ENCODE measurements at places on chromosomes 1 and 21.

DNA sequence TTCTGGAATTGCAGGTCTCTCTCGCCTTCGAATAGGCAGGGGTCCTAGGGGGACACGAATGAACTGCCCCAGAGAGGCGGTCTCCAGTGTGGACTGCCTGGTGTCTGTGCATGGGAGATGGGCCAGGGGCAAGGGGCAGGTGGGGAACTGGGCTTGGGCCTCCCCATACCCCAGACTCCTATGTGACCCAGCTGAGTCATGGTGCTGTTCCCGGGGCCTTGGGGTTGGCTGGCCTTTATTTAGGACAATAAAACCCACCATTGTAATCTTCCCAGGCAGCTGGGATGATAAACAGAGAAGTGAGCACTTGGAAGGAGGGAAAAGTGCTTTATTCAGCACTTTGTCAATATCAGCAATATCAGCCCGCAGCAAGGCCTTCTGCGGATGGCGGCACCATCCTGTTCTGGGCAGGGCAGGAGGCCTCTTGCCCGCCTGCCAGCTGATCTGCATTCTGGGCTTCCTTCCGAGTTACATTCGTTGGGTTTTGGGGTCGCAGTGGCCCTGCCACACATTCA, 209.0 kb upstream of the TMEM51 start:
- DNase-seq: no peak

GRCh38 chr1:86594284-86594770, 47.4 kb downstream of the CLCA4 start:
- DNase-seq: no peak

GRCh38 chr1:195939844-195940243, 668.4 kb downstream of the KCNT2 start:
- no peak for DNase-seq

GRCh38 chr1:1171161-1171545, 2.5 kb upstream of the TTLL10 start:
- DNase-seq: no peak

GRCh38 chr1:38826886-38827285, 32.7 kb downstream of the RRAGC start:
- DNase-seq: no peak

DNA sequence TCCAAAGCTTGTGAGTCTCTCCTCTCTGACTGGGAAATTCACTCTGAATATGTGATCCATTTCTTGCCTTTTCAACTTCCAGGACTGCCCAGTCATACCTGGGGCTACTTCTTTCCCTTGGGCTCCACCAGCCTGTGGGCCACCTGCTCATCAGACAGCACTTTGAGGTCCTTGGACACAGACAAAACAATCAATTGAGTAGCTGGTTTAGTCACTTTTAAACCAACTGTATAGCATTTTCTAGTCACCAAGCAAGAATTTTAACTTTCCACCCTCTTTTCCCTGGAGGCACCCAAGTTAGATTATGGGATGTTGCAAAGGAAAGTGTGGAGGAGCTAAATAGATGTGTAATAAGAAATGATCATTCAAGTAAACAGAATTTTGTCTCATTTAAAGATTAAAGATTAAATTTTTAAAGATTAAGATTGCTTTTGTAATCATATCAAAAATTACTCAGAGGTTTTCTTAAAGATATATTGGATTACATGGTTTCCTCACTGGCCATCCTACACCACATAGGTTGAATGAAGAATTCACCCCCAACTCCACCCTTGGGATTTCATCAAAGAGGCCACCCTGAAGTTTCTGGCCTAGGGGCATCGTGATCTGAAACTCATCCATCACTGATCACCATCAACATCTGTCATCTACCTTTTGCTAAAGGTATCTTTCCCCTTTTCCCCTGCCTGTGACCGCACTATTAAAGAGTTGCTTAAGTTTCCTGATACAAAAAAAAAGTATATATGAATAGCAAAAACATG, 219.2 kb upstream of the NR5A2 start:
- no peak for DNase-seq

- DNase-seq: no peak
Observed at GRCh38 chr1:107824946-107825345, 140.0 kb downstream of the VAV3 start.

DNA sequence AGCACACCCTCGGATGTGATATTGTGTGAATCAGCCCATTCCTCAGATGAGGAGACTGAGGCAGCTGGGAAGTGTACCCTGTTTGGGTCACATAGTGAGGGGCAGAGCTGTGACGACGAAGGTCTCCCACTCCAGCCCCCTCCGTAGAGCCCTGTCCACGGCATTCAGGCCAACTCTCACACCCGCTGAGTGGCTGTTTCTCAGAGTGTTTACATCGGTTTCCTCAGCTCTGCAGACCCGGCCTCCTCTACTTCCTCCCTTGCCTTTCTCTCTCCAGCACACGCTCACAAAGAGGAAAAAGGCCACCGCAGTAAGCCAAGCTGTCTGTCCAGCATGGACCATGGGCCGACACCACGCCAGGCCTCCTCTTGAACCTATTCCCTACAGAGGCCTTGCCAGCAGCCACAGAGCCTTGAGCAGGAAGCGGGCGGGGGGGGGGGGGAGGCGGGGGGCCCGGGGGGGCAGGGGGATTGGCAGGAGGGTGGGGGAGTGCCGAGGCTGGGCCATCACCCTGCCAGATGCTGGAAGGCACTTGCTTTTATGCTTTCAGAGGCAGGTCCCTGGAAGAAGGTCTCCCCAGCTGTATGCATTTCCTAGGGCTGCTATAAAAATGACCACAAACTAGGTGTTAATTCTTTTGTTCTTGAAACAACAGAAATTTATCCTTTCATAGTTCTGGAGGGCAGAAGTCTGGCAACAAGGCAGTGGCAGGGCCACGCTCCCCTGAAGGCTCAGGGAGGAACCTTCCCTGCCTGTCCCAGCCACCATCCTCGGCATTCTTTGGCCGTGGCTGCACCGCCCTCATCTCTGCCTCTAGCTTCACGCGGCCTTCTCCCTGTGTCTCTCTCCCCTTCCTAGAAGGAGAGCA, 178.4 kb downstream of the PSMG1 start:
- no peak for DNase-seq

DNA sequence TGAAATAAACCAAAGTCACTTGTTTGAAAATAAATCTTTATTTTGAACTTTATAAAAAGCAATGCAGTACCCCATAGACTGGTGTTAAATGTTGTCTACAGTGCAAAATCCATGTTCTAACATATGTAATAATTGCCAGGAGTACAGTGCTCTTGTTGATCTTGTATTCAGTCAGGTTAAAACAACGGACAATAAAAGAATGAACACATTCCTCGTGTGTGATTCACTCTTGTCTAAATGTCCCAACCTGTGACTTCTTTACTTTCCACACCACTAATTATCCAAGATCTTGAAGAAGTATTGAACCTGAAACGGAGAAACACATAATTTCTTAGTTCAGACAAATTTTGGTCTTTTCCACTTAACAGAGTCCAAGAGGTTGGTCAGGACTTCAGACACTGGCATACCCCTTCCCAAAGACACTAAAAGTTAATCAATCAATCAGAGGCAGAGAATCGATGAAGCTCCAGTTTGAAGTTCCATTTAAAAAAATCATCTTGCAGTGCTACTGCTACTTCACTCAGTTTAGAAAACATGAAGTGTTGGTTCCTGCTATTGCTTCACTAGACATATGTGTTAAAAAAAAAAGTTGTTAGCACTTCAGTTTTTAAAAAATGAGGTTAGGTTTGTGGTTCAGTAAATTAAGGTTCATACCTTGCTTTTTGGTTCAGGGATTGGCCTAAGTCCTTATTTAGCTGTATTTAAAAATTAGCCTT, 26.2 kb downstream of the ATP1B1 start:
- DNase-seq: no peak

GRCh38 chr1:235304549-235305451, 23.2 kb downstream of the ARID4B start:
- no peak for DNase-seq

DNA sequence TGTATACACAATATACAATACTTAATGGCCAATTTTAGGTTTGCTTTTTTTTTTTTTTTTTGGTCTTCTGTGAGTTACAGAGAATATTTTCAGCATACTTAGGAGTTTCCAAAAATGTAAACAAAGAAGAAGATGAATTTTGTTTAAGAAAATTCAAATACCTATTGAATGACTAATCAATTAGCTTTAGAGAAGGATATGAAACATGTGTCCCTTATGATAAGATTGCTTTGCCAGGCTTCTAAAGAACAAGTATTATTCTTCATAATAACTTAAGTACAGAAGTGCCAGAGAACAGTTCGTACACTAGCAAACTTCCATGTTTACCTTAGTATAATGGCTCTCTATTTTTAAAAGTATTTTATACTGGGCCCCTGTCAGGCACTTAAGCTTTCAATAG, 1191.0 kb upstream of the NCAM2 start:
- DNase-seq: no peak

DNA sequence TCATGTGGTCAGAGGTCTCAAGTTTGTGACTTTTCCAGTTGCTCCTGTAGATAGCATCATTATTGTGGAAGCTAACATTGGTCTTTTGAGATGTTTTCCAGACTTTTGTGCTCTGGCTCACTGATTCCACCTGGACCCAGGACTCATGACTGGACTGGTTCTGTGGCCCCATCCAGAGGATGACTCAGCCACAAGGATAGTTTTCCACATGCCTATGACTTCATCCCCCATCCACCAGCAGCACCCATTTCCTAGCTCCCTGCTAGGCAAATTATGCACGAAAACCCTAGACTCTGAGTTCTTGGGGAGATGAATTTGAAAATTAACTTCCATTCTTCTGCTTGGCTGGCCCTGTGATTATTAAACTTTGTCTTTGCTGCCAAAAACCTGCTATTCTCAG, 949.3 kb downstream of the MRPL39 start:
- no peak for DNase-seq

DNA sequence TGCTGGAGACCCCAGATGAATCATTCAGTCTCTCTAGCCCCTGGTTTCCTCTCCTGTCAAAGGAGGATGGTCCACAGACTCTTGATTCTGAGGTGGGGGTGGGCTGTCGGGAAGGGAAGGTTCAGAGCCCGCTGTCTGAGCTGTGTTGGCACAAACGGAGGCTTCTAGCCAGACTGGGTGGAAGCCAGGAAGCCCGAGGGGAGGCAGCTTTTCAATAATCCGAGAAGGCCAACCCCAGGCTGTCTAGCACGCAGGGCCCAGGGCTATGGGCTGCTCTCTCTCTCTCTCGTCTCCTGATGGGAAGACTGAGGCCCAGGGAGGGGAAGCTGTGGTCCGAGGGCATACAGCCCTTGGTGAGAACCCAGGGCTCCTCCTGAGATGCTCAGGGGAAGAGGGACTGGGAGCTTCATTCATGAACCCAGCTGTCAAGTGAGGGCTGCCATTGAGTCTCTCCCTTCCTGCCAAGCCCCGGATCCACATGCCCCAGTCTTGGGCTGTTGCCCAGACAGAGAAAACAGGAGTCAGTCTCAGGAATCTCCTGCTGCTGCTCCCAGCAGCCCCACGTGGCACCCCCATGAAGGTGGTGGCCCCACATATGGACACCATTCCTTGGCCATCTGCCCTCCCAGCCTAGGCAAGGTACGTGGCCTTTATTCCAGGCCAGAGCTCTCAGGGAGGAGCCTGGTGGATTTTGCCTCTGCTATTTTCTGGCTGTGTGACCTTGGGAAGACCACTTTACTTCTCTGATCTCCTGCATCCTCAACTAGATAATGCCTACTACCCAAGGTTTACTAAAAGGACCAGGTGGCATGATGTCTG, 44.4 kb downstream of the RAP1GAP start:
- no peak for DNase-seq

GRCh38 chr1:214039394-214040018, 51.7 kb downstream of the PROX1 start:
- DNase-seq: no peak

DNA sequence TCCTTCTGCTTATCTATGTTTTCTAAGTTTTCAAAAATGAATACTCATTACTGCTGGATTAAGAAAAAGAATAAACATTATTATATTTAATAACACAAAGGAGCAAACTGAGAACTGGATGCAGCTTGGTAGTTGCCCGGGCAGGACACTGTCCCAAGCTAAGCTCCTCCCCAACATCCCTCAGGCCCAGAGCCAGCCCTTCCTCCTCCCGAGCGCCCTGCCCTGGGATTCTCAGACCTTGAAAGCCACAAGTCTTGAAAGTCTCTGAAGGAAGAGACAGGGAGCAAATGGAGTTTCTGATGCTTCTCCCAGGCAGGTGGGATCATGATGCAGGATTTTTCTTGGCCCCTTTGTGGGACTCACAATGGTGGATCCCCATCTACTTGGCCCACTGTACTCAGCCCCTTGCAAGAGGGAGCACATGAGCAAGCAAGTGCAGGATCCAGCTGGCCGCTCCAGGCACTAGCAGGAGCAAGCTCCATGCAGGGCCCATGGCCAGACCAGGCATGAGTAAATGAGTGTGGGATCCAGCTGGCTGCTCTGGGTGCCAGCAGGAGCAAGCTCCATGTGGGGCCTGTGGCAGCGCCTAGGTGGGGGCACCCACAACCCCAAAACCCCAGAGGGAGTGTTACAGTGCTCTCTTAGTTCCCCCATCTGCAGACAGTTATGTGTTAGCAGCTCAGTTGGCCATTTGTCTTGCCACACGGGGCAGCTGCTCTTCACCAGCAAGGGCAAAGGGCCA, 32.1 kb upstream of the RAB4A start:
- no peak for DNase-seq

- no peak for DNase-seq
Observed at GRCh38 chr21:37828991-37829390, 87.3 kb downstream of the KCNJ6 start.

- DNase-seq: no peak
Observed at GRCh38 chr1:225482421-225482950, 54.6 kb upstream of the LBR start.

DNA sequence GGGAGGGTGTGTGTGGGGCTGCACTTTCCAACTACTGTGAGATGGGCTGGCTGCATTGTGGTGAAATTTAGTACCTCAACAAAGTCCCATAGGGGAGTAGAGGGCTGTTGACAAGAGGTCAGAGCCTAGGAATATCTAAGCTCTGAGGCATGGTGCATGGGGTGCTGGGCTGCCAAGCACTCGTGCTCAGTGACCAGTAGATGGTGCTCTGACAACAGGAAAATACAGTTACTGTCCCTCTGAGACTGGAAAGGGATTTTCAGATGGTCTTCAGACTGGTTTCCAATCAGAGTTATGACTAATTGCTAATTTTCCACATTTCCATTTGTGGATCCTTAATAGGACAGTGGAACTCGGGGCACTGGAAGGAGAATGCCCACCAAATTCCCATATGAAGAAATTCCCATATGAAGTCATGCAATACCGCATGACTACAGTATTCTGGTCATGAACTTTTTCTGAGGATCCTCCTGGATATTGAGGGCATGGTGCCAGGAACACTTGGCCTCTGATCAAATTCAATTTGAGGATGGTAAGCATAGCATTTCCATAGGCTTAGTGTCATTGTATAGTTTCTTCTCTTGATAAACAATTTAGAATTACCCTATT, 4.1 kb upstream of the CACNA1E start:
- no peak for DNase-seq

GRCh38 chr1:154241703-154242351, 21.1 kb downstream of the UBAP2L start:
- no peak for DNase-seq

- no peak for DNase-seq
Observed at GRCh38 chr1:109254621-109255096, 5.3 kb downstream of the CELSR2 start.

- no peak for DNase-seq
Observed at GRCh38 chr1:160806109-160806665, 10.2 kb downstream of the LY9 start.

- no peak for DNase-seq
Observed at GRCh38 chr21:29209696-29210095, 79.3 kb downstream of the MAP3K7CL start.

Data from activated CD8-positive, alpha-beta memory T cell treated with anti-CD3 and anti-CD28 coated beads for 1 hour (primary cell).